Mesothelial cell of epicardium (in vitro differentiated cells): ENCODE measurements at places on chromosomes 1 and 21. TPM values are rescaled to one million over a fixed set of nuclear protein-coding genes. Genes with fewer than 3 reads are reported as not detected.

DNA sequence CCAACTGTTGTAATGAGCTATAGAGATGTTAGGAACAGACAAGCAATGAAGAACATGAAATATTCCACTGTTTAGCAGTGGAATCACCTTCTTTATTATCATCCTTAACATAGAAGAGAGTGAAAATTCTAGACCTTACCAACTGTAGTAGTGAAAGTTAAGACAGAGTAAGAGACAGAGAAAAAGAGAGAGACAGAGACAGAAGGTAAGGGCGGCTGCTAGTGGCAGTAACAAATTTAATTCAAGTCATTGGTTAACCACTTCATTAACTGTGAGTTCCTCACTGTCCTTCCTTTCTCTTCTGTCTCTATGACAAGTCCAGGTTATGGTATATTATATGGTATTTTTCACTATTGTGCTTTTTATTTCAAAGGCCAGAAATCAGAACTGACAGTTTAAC, 355.7 kb upstream of the ESRRG start:
- DNase-seq = no peak

DNA sequence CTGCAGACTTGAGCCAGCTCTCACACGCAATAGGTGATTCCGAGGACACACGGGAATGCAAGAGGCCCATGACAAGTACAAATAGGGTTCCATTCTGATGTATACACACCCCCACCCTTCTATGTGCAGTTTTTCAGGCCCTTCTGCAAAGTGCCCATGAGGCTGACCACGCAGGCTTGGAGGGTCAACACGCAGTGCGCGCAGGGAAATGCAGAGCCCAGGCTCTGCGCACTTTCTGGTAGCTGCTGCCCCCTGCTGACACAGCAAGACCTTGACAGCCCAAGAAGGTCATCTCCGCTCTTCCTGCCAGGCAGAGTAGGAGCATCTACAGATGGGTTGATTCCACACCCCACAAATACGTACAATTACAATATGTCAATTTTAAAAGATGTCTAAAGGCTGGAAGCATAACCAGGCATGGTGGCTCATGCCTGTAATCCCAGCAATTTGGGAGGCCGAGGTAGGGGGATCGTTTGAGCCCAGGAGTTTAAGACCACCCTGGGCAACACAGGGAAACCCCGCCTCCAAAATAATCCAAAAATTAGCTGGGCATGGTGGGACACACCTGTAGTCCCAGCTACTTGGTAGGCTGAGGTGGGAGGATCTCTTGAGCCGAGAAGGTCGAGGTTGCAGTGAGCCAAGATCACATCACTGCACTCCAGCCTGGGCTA, 18.5 kb downstream of the SH3BP5L start:
- no peak for DNase-seq

DNA sequence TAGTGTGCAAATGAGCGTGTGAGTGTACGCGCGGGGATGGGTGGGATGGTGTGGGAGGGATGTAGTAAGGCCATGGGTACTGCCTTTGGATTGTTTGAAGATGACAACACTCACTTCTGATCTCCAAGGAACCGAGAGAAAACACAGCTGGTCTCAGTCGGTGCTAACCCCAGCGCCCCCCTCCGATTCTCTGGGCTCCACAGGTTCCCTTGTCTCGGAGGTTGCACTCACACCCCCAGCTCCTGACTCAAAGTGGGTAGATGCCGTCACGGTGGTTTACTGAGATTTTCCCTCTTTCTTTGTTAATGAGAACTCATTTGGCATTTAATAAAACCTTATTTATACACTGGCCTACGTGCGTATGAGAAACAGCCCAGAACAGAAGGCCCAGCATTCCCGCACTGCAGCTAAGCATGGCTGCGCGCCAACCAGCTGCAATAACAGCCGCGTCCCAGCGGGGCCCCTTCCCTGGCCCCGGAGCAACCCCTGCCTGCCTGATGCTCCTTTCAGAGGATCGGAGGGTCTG, 25.8 kb downstream of the ABCA4 start:
- DNase-seq = no peak

DNA sequence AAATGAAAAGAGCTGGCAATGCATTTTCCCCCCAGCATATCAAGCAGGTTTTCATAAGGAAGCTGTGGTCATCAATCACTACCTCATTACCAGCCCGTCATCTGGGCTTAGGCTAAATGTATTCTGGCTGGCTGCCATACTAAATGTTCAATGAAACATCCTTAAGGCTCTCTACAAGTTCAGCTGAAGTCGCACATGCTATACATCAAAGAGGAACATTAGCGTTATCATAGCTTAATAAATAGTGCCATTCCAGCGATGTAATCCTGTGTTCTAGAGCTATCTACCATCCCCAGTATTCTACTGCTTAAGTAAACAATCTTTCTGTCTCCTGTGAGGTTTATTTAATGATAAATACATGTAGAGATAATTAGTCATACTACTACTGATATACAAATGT, 288.8 kb downstream of the DPYD start:
- DNase-seq = peak; percentile 62

DNA sequence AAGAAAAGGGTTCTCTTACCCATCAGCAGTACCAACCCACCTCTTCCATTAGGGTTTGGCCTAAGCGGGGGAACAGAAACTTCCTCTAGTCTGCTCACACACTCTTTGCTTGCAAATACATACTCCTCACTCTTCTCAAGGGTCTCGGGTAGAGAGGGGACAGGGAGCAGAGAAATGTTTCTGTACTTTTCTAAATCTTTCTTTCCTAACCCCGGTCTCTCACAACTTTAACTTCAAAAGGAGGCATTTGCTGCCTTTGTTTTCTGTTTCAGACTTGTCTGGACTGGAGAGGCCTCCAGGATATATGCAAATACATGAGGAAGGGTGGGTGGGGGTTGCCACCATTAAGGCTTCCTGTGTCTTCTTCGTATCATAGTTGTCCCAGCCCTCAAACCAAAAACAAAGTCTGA, 10.5 kb upstream of the LAX1 start:
- DNase-seq = no peak

EFHD2 gene
- total RNA-seq = 16.2 to 18.0 TPM (median 17.5 TPM) in 3 replicates

DDR2 gene
- total RNA-seq = 54.4 to 60.0 TPM (median 58.1 TPM) in 3 replicates
